ENCODE measurements at places on chromosomes 1 and 21.

DNA sequence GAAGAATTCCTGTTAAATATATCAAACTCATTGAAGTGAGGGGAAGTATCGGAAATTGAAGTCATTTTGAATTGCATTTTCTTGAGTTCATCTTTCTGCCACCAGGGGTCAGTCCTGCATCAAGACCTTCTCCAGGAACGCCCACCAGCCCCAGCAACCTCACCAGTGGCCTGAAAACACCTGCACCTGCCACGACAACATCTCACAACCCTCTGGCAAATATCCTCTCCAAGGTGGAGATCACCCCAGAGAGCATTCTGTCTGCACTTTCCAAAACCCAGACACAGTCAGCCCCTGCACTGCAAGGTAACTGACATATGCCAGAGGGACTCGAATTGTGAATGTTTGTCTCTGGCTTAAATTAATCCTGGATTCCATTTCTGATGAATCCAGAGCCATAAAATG, 22.8 kb upstream of the TARS2 start:
- peak; percentile 31 for DNase-seq

DNA sequence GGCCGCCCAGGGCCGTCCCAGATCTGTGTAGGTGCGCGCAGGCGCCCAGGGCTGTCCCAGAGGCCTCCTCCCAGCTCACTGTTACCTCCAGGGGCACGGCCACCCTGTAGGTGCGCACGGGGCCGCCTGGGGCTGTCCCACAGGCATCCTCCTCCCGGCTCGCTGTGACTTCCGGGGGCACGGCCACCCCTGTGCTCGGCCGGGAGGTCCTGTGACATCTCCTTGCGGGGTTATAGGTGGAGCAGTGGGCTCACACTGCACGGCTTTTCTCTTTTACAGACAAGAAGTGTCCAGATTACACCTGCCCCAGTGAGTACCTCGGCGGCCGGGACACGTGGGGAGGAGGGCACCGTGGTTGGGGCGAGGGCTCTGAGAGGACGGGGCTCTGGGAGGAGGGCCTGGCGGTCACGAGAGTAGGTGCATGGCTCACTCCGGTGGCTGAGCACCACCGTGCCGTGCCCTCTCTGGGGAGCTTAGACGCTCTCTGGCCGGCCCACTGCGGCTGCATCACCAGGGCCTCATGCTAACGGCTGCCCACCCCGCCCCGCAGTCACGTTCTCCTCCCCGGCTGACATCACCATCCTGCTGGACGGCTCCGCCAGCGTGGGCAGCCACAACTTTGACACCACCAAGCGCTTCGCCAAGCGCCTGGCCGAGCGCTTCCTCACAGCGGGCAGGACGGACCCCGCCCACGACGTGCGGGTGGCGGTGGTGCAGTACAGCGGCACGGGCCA, 21.4 kb downstream of the COL6A1 start:
- peak; percentile 58 for DNase-seq

- DNase-seq, result no peak
Observed at GRCh38 chr1:37915476-37916093, 31.3 kb downstream of the INPP5B start.

DNA sequence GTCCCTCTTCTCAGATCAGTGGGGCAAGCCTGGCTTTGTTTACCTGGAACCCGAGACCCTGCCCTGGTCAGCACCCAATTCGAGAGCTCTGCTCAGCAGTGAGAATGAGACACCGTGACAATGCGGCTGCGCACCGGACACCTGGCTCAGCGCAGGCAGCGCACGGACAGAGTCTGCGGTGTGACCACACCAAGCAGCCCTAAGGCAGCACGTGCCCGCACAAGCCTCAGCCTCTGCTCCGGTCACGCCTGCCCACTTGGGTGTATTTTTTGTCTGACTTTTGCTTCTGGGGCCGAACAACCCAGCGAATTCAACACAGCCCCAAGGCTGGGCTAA, 4.7 kb downstream of the KRTAP10-8 start:
- DNase-seq, result no peak

- no peak for DNase-seq
Observed at GRCh38 chr1:7491818-7492173, 279.3 kb upstream of the VAMP3 start.

GRCh38 chr1:119316870-119317416, 51.6 kb upstream of the HAO2 start:
- DNase-seq, result no peak

DNA sequence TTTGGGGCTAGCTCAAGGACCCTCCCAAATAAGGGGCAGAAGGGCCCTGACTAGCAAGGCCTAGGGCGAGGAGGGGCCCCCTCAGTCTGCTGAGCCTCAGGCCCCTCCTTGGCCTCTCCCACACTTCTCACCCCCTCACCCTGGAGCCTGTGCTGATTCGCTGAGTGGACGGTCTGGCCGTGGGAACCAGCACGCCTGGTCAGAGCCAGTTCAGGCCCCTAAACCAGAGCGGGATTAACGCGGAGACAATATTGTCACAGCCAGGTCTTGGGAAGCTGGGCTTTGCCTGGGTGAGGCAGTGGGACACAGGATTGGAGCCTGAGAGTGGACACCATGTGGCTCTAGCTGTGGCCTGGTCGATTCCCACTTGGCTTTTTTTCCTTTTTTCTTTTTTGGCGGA, 4.8 kb upstream of the FBLIM1 start:
- no peak for DNase-seq

DNA sequence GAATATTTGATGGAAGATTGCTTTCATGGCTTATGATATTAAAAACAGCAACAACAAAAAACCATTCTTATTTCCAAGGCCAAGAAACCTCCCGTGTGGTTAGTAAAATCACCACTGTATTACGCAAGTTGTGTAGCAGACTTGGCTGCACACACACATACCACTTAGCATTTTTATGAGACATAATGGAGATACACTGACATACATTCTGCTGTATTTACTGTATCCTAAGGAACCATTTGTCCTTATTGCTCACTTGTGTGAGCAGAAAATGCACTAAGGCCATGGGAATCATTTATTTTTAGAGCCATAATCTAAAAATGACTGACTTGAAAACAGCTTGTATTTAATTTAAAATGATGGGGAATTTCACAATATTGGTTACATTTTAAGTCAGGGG, 584 bp upstream of the C1orf141 start:
- peak; percentile 91 for DNase-seq

DNA sequence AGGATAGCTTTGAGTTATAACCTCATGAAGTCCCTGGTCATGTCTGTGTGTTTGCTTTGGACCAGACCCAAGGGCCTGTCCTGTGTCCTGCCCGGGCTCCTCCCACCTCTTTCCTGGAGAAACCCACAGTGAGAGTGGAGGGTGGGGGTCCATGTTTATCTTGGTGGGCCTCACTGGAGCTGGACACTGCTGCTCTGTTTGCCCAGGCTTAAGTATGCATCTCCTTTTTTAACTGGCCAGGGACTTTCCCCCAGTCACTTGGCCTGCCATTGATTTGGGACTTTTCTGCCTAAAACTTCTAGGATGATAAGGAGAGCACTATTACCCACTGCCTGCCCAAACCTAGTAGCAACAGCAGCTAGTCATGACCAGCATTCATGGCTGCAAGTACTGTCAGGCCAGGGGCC, 49.8 kb downstream of the DDR2 start:
- DNase-seq, result no peak

- no peak for DNase-seq
Observed at GRCh38 chr1:235434001-235434400, 66.8 kb downstream of the TBCE start.

- no peak for DNase-seq
Observed at GRCh38 chr1:6601923-6602668, 573 bp downstream of the KLHL21 start.

DNA sequence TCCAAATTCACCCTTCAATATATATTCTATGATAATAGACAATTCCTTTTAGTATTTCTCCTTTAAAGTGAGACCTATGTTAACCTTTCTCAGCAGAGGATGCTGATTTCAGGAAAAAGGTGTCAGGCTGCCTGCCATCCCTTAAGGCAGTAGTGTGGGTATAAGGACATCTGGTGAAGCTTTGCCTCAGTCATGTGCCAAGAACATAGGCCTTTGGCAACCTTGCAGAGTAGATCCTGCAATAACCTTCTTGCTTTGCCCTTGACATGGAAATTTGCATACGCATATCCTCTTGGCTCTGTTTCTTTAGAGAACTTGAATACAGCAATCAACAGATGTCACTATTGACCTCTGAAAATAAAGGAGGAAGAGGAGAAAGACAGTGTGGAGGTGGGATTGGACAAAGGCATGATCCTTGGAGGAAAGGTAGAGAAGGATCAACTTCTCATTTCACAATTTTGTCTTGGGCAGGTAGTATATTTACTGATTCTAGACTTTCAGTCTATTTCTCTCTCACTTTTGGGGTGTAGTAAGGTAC, 21.1 kb upstream of the ZRANB2 start:
- no peak for DNase-seq

DNA sequence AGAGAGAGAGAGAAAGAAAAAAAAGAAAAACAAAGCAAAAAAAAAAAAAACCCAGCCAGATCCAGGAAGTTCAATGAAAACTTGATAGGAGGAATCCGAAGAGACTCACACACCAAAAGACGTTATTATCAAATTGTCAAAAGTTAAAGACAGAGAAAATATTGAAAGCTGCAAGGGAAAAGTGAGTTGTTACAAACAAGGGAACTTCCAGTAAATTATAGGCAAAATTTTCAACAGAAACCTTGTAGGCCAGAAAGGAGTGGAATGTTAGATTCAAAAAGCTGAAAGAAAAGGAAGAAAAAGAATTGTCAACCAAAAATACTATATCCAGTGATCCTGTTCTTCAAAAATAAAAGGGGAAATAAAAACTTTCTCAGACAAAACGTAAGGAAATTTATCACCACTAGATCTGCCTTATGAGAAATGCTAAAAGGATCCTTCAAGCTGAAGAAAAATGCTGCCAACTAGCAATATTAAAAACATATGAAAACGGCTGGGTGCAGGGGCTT, 23.6 kb downstream of the ERO1B start:
- DNase-seq, result no peak

GRCh38 chr1:200128081-200128480, 100.6 kb downstream of the NR5A2 start:
- no peak for DNase-seq

- DNase-seq, result no peak
Observed at GRCh38 chr1:177043597-177043996, 120.9 kb downstream of the ASTN1 start.

GRCh38 chr1:165381745-165382505, 25.4 kb upstream of the LMX1A start:
- DNase-seq, result no peak

DNA sequence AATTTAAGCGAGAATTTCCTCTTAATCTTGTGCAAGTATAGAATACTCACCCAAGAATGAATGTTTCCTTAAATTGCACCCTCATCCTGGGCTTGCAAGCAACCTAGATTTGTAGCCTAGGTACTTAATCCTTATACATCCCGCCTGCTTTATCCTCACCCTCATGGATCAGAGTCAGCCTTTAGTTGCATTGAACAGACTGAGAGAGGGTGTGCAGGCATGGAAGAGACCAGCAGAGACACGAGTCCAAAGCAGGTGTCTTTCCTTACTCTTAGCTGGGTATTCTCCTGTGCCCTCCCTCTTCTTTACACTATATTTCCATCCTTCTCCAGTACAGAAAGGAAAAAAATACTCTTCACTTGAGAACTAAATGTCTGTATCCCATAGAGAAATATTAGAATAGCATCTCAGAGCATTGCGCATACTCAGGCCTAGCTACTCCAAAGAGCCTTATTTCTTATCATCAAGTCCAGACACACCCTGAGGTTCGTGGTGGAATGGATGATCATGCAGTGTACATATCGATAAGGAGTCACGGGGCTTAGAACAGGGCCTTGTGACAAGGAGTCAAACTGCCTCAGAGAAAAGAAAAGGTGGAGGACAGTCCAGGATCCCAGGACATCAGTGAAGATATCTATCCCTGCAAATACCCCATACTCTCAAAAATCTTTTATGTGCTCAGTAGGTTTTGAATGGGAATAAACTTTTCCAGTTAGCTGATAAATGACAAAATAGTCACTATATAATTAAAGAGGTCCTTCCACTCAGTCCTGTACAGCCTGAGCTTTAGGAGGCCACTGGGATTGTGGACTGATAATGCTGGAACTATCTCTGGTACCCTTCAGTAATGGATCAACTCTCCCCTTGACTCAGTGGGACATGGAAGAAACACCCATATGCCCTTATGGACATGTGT, 297.9 kb downstream of the GRIK1 start:
- DNase-seq, result no peak

- DNase-seq, result peak; percentile 82
Observed at GRCh38 chr21:38219049-38219628, 37.7 kb upstream of the KCNJ15 start.

GRCh38 chr1:109198043-109198695, 15.5 kb upstream of the SARS1 start:
- peak; percentile 78 for DNase-seq

DNA sequence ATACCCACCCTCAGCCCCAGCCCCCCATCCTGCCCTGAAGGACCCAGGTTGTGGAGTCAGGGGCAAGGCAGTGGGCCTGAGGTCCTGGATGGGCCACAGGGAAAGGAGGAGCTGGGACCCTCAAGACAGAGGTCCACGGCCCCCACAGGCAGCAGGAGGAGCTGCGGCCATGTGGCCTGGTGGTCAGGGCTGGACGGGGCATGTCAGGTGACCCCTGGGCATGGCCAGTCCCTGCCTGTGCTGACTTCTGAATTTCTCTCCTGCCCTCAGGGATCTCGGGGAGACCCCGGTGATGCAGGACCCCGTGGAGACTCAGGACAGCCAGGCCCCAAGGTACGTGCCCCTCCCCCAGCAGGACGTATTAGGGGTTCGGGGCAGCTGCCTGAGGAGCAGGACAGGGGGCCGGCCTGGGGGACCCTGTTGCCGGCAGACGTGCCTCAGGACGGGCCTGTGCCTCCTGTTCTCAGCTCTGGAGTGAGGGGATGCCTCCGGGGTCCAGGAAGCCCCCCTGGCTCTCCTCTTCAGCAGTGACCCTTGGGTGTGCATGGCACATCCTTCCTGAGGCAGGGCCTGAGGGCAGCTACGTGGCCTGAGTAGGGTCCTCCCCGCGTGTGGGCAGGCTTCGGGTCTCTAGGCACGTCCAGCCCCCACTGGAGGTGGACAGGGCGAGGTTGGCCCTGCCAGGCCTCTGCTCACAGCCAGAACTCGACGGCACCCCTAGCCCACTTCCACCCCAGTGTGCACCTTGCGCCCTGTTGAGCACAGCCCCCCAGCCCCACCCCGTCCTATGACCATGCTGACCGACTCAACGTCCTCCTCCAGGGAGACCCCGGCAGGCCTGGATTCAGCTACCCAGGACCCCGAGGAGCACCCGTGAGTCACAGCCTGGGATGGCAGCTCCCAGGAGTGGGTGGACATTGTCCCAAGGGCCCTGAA, 23.6 kb downstream of the COL6A2 start:
- DNase-seq, result no peak

- DNase-seq, result no peak
Observed at GRCh38 chr1:155304558-155305063, 3.4 kb upstream of the PKLR start.

All from fibroblast of gingiva (primary cell).